Activated CD4-positive, alpha-beta T cell treated with anti-CD3 and anti-CD28 coated beads for 36 hours (primary cell): ENCODE measurements at places on chromosomes 5 and 9.

GRCh38 chr9:89440951-89441654, 56.8 kb downstream of the SEMA4D start:
- DNase-seq = no peak

- DNase-seq = no peak
Observed at GRCh38 chr5:635306-636055, 23.3 kb downstream of the CEP72 start.

- DNase-seq = no peak
Observed at GRCh38 chr9:22030101-22030598, 21.0 kb upstream of the CDKN2B start.

GRCh38 chr9:128202648-128203023, 543 bp upstream of the DNM1 start:
- DNase-seq = no peak

- DNase-seq = no peak
Observed at GRCh38 chr5:1321576-1321975, 23.3 kb downstream of the CLPTM1L start.

DNA sequence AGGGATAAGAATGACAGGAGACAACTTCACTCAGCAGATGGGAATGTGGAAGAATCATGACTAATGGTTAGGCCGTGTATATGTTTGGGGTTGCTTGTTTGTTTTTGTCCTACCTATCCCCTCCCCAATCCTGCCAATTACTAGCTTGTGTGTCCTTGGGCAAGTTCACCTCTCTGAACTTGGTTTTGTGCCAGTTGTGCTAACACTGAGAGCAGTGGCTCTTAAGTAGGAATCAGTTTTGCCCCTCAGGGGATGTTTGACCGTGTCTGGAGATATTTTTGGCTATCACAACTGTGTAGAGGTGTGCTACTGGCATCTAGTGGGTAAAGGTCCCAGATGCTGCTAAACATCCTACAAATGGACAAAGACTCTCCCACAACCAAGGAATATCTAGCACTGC, 287.0 kb downstream of the DMRT2 start:
- no peak for DNase-seq

- DNase-seq = no peak
Observed at GRCh38 chr9:133360400-133361393, 4.3 kb downstream of the SURF2 start.

- peak; percentile 34 for DNase-seq
Observed at GRCh38 chr5:141484641-141485311, at the start of gene PCDHGC4. TSS of gene PCDHGC4 (plus strand) at chr5:141485030. CDS start at chr5:141485174, 144 bp downstream.

GRCh38 chr5:78496373-78496772, 136.0 kb downstream of the SCAMP1 start:
- no peak for DNase-seq

DNA sequence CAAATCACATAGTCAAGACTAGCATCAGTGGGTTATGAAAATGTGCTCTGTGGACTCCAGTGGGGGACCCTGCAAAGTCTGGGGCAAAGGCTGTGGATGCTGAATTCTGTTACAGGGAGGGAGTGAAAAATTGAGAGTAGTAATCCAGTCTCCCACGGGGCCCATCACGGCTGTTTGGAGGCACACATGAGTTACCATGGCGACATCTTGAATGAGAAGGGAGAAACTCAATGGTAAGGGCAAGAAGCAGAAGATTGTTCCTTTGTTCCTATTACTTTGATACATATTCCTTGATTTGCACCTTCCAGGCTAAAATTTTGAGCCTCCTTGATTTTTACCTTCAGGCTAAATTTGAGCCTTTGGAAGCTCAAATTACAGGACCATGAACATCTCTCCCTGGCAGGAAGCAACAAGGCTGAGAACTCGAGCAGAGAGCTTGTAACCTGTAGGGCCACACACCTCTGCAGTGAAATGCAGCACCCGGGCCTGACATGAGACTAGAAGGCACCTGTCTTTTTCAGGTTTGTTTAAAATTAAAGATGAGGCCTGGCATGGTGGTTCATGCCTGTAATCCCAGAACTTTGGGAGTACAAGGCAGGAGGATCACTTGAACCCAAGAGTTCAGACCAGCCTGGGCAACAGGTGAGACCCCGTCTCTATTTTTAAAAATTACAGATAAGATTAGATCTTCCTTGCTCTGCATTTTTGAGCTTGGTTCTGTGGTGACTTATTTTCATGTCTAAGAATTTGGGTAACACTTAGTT, 31.0 kb upstream of the ZFR start:
- no peak for DNase-seq

DNA sequence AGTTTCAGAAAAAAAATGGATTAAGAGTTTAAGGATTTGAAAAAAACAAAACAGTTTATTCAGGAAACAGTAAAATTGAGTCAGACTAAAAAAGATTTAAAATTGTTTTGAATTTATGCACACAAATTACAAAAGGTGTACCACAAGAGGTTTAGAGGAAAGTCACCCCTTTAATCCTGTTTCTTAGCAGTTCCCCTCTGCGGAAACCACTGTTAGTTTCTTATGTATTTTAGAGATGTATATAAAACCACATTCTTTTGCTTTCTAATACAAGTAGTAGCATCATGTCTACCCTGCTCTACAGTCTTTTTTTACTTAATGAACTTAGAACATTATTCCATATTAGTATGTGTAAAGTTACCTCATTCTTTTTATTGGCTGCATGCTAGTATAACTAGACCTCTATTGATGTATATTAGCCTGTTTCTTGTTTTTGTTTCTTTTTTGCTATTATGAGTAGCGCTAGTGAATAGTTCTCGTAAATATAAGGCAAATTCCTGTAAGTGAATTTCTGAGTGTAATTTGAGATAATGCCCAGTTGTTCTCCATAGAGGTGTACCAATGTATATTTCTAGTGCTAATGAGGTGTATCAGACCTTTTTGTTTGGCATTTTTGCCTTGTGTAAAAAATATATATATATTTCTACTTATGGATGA, 20.0 kb downstream of the GPBP1 start:
- DNase-seq = no peak

DNA sequence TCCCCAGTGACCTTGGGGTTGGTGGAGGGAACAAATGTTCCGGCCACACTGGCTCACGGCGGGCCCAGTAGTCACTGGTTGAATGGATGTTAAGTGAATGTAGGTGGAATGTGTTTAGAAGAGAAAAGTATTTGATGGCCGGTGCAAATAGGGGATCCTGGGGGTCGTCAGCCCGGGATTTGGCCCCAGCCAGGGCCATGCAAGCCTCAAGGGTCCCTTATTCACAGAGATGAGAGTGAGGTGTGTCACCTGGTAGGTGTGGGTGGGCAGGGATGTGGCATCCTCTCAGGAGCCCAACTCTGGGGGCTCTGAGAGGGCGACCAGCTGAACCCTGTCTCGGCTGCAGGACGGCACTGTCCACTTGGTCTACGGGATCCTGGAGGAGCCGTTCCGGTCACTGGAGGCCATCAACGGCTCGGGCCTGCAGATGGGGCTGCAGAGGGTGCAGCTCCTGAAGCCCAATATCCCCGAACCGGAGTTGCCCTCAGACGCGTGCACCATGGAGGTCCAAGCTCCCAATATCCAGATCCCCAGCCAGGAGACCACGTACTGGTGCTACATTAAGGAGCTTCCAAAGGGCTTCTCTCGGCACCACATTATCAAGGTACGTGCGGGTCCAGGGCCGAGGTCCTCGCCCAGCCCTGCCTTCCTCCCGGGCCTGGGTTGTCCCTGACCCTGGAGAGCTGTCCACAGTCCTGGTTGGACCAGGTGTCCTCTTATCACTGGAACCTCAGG, 5.9 kb downstream of the DBH start:
- no peak for DNase-seq

- DNase-seq = peak; percentile 49
Observed at GRCh38 chr5:132176521-132176945, 51.1 kb downstream of the P4HA2 start.

DNA sequence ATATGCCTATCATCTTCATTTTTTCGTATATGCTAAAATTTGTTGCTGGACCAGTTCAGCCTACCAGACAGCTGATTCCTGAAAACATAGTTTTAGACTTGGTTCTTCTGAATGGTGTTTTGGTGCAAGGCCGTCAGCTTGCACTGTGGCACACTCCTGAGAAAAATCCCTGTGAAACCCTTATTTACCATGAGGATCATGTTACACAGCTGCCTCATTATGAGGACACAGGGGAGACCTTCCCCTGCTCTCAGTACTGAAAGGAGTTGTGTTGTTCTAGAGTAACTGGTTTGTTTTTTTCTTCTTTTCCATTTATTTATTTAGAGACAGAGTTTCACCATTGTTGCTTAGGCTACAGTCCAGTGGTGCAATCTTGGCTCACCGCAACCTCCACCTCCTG, 37.6 kb downstream of the MAST4 start:
- DNase-seq = no peak
